ENCODE measurements at places on chromosomes 2 and 18. TPM values are rescaled to one million over a fixed set of nuclear protein-coding genes. Genes with fewer than 3 reads are reported as not detected.

GRCh38 chr2:25491966-25492532, 150.3 kb upstream of the DNMT3A start:
- DNase-seq, result no peak

The MBP gene
- 14.1 TPM for total RNA-seq

GRCh38 chr2:205701509-205701908, 19.2 kb downstream of the NRP2 start:
- no peak for DNase-seq

The RIT2 gene
- not detected for total RNA-seq

DNA sequence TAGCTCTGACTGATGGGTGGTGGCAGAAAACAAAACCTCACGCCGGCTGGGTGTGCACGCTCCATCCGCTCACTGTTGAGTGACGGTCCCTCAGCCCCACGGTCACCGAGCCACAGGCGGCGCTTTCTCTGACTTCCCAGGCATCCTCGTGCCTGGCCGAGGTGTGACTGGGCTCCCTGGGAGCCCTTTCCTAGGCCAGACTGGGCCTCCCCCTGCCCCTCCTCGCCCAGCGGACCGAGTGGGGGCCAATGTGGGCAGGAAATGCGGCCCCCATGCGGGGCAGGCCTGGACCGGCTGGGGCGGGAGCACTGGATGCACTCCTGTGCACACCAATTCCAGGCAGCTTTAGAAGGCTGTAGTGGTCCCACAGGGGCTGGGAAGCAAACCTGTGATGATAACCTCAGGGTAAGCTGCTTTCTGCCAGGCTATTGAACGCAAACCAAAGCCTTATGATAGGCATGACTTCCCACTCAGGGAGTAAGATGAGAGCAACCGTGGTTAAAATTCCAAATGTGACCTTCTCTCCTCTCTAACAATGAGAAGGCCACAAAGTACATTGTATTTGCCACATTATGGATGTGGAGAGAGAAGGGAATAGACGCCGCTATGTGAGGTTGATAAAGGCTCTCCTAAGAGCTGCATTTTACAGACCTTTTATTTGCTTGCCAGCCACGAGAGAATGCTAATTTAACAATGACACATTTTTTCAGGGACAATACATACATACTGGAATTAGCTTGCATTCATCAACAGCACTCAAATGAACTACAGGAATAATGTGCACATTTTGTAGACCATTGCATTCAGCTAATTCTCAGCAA, 83.9 kb upstream of the PGAP1 start:
- no peak for DNase-seq

The CENPA gene
- 3.6 TPM for total RNA-seq

DNA sequence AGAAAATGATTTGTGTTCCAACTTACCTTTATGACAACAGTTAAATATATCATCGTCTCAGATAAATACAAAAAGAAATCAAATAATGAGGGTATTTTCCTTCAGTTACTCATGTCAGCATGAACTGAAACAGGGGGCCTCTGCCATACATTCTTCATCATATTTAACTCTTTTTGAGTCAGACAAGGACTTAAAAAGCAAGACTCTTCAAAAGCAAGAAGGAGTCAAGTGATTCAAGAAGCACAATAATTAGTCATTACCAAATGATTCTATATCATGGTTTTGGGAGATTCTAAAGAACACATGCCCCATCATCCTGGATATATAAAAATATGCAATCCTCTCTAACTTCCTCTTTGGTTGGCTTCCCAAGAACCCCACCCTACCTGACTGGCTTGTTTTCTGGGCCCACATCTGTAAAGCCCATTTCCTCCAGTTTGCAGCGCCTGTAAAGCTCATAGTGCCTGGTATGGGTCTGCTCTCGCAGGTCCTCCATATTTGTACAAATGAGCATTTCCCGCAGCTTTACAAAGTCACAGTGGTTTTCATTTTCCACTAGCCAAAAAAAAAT, 49.7 kb downstream of the SEPTIN10 start:
- no peak for DNase-seq

The CHRNG gene
- total RNA-seq, result not detected

DNA sequence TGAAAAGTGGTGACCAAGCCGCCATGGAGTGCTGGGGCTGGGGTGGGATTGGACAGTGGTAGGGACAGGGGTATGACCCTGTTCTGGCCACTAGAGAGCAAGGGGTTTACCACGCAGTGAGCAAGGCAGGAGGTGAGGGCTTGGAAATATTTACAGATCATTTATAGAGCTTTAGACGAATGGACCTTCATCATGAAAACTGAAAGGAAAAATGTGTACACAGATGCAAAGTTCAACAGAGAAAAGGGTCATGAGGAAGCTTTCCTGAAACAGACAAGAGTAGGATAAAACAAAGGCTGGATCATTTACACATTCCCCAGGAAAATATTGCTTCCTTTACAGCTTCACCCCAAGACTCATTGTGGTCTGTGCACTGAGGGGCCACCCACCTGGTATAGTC, 130.5 kb upstream of the SMAD2 start:
- DNase-seq, result no peak

DNA sequence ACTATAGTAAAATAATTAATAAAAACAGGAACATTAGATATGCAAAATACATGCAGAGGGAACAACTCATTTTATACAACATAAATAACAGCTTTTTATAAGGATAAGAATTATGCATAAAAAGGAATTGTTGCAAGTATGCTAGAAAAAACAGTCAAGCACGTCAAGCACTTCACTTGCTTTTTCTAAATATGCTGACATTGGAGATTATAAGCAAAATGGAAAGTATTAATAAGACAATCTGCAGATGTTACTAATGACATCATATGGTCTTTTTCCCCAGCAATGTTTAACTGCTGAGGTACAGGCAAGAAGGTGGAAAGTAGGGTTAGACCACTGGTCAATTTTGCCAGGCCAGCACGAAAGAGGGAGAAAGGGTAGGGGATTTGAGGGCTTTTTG, 111.7 kb downstream of the HIBCH start:
- no peak for DNase-seq

DNA sequence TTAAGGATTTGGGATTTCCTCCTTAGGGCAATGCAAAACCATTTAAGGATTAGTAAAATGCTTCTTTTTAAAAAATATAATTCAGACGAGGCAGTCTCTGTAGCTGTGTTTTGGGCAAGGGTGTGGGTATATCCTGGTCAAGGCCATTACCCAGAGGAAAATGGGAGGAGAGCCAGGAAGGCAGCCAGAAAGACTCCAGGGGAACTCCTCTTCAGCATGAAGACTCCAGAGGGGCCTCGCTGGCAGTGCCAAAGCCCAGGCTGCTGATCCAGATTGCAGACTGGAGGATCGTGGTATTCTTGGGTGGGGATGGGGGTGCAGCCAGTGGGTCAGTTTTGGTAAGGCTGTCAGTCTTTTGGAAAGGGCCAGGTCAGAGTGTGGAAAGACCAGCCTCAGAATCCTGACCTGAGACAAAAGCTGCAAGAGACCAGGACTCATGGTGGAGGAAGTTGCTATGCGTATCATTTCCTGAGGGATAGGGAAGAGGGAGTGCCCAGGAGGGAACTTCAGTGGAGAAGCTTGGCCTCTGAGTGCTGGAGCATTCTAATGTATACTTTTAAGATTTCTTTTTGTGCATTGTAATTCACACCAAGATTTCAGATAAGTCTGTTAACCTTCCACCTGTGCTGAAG, 20.9 kb upstream of the RAB11FIP5 start:
- DNase-seq, result no peak

The CCDC141 gene
- total RNA-seq, result 0.06 TPM

DNA sequence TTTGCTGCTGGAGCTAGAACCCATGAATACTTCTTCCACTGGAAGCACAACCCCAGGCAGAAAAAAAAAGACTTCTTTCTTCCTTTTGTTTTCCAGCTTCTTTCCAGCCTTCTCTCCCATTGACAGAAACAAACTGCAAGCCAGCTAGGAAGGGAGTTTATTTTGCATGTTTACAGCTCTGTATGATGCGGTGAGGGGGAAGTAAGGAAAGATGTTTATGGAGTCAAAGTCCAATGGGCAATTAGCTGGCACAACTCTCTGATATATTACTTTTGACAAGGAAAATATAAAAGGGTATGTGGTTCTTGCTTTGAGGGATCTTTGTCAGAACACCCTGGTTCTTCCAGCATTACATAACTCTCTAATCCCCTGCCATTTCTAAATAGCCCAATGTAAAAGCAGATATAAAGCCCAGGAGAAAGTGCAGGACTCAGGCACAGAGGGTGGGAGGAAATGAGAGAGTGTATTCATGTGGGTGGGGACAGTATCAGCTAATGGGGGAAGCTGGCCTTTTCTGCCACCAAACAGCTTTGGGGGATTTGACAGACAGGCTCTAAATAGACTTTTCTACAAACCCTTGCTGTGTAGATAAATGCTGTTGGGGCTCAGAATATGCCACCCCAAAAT, 9.3 kb upstream of the NMS start:
- no peak for DNase-seq

DNA sequence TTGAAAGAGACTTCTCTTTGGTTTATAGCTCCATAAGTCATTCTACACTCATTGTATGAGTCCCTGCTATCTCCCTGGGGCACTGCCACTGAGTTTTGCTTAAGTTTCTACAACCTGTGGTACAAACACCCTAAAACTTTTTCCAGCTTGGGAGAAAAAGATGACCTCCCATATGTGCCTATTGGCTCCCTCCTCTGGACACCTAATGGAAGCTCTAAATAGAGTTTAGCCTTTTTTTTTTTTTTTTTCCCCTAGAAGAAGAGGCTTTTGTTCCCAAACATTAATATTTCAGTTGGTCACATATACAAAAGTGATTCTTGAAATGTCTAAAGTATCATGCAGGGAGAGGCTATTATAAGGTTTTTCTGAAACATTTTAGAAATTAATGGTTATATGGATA, 547.2 kb upstream of the TMEFF2 start:
- no peak for DNase-seq

DNA sequence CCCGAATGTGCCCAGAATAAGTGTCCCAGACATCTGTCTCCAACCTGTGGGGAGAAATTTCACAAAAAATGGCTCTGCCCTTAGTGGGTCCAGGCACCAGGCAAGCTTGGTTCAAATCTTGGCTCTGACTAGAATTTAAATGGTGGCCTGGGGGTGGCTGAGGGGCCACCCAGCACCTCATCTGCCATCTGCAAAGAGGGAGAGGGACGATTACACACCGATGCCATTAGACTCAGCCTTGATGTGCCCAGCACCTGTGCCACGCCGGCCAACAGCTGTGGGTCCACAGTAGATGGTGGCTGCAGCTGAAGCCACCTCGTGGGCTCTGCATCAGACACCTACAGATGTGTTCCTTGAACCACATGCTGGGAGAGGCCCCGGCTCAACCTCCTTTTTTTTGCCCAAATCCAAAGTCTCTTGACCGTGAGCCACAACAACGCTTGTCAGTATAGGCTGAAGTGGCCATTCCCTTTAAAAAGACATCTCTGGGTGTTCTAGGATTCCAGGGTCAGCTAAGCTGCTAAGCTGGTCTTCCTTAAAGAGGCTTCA, 222.0 kb upstream of the RAB6C start:
- DNase-seq, result no peak

DNA sequence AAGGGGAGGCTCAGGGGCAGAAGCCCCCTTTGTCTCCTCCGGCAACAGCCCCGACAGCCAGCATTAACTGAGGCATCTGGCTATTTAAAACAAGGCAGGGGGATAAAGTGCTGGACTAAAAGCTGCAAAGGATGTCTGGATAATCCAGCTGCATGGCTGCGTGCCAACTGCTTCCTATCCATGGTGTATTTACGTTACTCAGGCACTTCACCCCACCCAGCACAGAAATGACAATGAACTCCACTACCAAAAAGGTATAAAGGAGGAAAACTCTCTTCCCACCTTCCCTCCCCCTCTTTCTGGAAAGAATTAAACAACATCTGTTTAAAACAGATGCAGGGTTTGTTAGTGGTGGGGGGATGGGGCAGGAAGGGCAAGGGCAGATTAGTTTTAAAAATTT, 82.5 kb downstream of the SPRED2 start:
- DNase-seq, result no peak

GRCh38 chr2:175926272-175926671, 75.8 kb downstream of the LNPK start:
- no peak for DNase-seq

DNA sequence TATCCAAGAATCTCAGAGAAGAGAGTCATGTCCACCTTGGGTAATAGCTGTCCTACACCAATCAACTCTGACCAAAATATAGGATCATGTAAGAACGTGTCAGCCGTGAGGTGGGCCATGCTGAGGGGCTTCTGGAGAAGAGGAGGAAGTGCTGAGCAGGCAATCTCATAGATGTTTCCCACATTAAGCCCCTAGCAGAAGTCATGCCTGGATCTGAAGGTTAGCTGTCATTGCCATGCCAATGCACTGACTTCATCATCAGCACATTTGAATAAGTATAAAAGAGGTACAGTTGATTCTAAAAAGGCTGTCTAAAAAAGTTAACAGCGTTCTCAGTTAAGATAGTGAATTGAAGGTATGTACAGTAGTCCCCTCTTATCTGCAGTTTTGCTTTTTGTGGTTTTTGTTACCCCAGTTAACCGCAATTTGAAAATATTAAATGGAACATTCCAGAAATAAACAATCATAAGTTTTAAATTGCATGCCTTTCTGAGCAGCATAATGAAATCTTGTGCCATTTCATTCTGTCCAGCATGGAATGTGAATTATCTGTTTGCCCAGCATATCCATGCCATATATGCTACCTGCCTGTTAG, 67.2 kb upstream of the TMEM17 start:
- no peak for DNase-seq

- no peak for DNase-seq
These were observed 28.7 kb downstream of the KIF1A start for GRCh38 chr2:240791221-240791800.

DNA sequence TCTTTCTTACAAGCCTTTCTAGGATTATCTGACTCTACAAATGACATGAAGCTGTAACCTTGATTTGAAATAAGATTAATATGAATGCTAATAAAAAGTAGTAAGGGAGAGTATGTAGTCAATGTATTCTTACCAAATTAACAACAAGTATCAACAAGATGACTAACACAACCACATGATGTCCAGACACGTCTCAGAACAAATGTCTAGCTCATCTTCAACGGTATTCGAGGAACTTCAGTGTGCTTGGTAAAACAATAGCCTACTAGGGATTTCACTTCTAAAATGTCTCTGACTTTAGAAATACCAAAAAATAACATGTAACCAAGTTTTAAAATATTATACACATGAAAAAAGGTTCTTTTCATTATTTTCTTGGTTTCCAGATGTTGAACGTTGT, 3.4 kb downstream of the HDLBP start:
- no peak for DNase-seq

The BCL11A gene
- 6.1 TPM for total RNA-seq

Measured in glomerular endothelial cell (primary cell).